ENCODE measurements at places on chromosomes 7 and 10.
A peak's percentile ranks its signal among the peaks of the same experiment; 100 is the strongest.

- no peak for DNase-seq
Observed at GRCh38 chr7:30266686-30267085, 17.7 kb upstream of the ZNRF2 start.

GRCh38 chr10:122445469-122445868 lies 9.0 kb upstream of the ARMS2 start:
- peak; percentile 20 for DNase-seq

DNA sequence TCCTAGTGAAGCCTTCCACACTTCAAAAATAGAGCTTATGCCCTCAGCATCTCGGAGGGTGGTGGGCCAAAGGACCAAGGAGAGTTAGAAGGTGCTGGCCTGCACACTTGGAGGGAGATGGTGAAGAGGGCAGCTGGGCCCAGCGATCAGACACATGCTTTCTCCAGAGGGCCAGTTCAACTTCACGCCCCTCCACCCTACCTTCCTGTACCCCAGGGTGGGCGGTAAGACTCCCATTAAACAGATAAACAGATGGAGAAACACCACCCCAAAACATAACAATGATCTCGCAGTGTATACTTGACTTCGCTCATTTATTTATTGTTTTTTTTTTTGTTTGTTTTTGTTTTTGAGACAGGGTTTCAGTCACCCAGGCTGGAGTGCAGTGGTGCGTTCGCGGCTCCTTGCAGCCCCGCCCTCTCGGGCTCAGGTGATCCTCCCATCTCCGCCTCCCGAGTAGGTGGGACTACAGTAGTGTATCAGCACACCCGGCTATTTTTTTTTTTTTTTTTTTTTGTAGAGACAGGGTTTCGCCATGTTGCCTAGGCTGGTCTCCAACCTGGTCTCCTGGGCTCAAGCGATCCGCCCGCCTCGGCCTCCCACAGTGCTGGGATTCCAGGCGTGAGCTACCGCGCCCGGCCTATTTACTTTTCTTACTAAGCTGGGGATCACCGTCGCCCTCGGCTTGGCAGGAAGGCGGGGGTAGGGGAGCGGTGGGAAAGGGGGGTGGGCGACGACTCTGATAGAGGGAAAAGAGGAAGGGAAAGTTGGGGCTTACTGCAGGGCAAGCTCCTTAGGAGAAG lies 1.8 kb downstream of the C10orf95 start:
- peak; percentile 45 for DNase-seq

- peak; percentile 45 for DNase-seq
Observed at GRCh38 chr7:28296571-28297483, 115.5 kb upstream of the CREB5 start.

DNA sequence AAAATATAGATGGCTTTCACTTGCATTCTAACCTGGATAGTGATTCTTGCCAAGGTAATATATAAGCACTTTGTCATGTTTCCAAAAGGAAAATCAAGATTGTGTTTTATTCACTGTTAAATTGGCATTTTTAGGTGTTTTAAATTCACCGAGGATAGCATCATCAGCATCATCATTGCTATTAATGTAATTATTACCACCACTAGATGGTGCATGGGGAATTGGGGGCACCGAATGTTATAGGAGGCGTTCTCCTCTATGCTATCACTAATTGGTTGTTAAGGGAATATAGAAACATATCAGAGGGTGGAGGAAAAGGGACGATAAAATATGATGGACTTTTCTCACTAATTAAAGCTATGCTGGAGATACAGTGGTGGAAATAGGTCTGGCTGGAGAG lies 95.5 kb downstream of the CELF2 start:
- no peak for DNase-seq

Data from fibroblast of skin of right biceps (primary cell).